GM12878 (cell line): ENCODE measurements at places on chromosomes 16 and 17.
A peak's percentile ranks its signal among the peaks of the same experiment; 100 is the strongest.

- no peak for DNase-seq
These were observed at the start of gene PIEZO1 for GRCh38 chr16:88785106-88785924. PIEZO1 (minus strand) TSS chr16:88785220; CDS start chr16:88784964, 256 bp downstream.

- no peak for DNase-seq
These were observed 18.0 kb downstream of the HDAC5 start for GRCh38 chr17:44105483-44105882.

- DNase-seq = no peak
These were observed 17.6 kb upstream of the CYLD start for GRCh38 chr16:50724306-50724705.

- peak; percentile 53 for DNase-seq
These were observed 607 bp downstream of the THUMPD1 start for GRCh38 chr16:20740901-20741521.

GRCh38 chr16:79600638-79601091 is at the start of gene MAF:
MAF (minus strand) TSS chr16:79600737; CDS start chr16:79599902, 835 bp downstream.
- no peak for DNase-seq

DNA sequence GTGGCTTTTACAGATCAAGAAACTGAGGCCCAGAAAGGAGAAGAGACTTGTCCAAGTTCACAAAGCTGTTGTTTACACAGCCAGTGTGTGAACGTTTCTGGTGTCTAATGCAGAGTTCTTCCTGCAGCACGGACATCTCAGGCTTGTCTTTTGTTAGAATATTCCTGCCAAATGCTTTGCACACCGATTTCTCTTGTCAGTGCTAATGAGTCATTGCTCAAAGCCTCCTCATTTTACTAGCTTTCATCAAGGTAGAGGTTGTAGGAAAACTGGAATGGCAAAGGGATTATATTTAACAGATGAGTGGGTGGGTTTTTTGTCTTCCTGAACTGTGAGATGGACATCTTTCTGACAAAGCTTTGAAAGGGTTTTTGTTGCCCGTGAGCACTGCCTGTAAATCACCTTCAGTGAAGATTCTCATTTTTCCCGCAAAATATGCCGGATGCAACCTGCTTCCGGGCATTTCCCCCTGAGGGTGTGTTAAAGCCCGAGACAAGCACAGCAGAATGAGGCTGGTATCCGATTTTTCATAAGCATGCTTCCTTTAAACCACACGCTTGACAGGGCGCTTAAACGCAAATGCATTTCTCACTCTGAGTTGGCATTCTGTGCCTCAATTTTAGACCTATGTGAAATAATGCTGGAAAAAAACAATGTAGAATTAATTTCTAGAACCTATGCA is 14.7 kb downstream of the PMM2 start:
- DNase-seq = no peak

- DNase-seq = no peak
These were observed 28.3 kb downstream of the C16orf95 start for GRCh38 chr16:87288753-87289362.

GRCh38 chr16:66207139-66207882 is 159.2 kb upstream of the CDH5 start:
- DNase-seq = no peak

DNA sequence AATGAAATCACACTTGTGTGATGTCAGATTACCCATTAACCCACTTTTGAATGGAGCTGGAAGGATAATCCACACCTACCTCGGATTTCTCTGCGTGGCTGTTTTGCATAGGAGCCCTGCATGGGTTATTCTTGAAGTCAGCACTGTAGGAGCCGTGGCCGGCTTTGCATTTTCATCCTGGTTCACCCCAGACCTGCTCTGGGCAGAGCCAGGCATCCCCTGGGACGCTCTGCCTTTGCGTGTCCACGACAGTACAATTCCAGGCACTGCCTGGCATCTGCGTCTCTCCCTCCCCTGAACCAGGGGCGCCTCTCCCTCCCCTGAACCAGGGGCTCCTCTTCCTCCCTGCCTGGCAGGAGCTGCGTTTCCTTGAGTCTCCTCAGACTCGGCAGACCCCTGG is 29.7 kb upstream of the ZNF750 start:
- no peak for DNase-seq

GRCh38 chr16:1333149-1333812 is at the start of gene BAIAP3:
BAIAP3 (plus strand) TSS chr16:1333645; CDS start chr16:1338550, 4,905 bp downstream.
- no peak for DNase-seq
